Activated CD8-positive, alpha-beta memory T cell treated with anti-CD3 and anti-CD28 coated beads, Interleukin-2, amount 50 U/mL, for 4 hours (primary cell): ENCODE measurements at places on chromosomes 6 and 20.

DNA sequence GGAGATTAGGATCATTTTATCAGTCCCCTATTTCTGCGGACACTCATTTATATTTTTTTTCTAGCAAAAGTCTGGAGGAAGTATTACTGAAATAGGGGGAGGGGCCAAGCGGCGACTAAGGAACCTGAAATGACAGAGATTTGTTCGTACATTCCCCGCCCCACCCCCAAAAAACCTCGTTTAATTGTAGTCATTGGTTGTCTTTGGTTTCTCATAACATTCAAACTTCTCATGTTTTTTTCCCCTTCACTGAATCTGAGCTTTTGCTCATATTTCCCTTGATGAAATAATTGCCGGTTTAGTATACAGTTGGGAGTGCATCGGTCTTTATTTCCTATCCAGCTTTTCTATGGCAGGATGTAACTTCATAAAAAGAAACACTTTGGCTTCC, 768 bp upstream of the FYN start:
- DNase-seq, result peak; percentile 71

- no peak for DNase-seq
These were observed 149.1 kb downstream of the EDN1 start for GRCh38 chr6:12439296-12439695.

DNA sequence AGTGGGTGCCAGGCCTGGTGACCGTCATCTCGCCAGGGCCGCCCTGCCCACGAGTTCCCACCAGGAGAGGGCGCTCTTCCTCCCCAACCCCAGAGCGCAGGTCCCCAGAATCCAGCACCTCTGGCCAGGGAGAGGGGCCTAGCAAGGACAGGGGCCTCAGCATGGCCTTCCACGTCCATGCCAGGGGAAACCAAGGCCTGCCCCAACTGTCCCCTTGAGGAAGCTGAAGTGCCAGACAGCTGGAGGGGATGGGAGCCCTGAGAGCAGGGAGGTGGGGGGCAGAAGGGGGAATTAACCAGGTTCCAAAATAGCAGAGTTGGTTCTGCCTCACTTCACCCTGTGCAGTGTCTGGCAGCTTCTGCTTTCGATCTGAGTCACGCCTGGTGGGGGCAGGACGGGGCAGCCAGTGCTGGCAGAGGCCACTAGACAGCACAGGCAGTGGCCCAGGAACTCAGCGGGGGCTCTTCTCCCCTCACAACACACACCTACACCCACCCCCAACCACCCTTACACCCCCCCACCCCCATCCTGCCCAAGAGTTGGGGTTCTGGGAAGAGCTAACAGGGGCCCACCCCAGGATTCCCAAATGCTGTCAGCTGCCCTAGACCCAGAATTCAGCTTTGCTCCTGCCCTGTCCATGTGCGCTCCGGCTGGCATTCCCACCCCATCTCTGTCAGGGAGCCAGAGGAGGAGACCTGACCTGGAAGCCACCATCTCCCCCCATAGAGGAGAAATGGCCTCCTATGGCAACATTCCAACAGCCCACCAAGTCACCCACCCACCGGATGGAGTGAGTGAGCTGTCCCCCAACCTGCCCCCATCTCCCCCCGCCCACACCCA, 29.2 kb downstream of the TFEB start:
- DNase-seq, result peak; percentile 66

DNA sequence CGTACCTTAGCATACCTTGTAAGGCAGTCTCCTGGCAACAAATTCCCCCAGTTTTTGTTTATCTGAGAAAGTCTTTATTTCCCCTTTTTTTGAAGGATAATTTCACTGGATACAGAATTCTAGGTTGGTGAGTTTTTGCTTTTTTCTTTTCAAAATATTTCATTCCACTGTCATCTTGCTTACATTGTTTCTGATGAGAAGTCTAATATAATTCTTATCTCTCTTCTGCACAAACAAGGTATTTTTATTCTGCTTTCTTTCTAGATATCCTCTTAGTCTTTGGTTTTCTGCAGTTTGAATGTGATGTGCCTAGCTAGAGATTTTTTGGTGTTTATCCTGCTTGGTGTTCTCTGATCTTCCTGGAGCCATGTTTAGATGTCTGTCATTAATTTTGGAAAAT, 57.7 kb upstream of the EZR start:
- DNase-seq, result no peak

DNA sequence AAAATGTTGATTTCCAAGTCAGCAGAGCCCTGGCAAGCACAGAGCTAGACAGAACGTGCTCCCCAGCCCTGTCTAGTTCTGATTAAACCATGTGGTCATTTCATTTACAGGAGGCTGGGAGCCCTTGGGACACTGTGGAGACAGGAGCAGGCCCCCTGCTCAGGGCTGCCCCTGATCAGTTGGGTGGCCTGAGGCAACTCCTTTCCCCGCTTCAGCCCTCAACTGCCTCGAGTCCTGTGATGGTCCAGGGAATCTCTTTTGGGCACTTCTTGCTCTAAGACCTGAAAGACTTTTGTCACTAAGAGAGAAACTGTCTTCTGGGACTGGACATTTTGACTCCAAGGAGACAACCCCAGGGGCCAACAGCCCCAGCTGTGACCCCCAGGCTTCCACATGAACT, 13.5 kb downstream of the DYNLRB1 start:
- no peak for DNase-seq

DNA sequence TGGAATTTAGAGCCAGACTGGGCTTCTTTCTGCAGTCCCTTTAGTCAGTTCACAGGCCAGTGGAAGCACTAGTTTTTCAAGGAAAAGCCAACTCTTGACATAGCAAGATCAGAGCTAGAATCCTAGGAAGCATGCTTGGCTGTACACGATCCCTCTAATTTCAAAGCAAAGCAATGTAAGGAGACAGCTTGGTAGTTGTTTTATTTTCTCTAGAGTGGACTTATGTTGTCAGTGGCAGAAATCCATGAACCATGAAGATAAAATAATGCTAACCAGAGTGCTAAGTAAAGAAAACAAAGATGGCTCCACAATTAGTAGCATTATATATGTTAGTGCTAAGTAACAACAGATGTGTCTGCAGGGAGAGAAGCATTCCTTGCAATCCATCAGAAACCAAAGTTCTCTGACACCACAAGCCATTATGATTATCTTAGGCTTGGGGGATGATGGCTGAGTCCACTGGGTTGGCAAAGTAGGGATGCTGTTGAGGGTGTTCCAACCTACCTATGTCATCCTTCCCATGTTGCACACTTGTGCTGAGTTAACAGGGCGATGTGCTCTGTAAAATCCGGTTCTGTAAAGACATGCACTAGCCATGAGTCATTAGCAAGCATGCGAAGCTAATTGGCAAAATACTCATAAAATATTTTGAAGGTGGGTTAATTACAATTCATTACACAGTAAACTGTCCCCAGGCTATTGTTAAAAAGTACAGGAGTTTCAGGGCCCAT, 115.2 kb downstream of the BMP2 start:
- DNase-seq, result no peak

DNA sequence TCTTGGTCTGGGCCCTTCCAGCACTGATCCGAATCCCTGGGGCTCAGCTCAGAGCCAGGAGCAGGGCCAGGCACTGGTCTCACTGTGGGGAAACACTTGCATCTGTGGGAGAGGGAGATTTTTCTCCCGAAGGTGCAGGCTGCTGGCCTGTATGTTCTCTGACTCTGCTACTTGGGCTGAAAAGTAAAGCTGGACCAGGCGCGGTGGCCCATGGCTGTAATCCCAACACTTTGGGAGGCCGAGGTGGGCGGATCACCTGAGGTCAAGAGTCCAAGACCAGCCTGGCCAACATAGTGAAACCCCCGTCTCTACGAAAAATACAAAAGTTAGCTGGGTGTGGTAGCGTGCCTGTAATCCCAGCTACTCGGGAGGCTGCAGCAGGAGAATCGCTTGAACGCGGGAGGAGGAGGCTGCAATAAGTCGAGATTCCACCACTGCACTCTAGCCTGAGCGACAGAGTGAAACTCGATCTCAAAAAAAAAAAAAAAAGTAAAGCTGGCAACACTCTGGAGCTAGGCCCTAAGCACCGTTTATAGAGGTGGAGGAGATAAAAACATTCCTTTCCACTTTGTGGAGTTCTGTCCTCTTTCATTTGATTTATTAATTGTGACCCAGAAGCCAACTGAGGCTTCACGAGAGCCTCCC, 41.7 kb downstream of the JPH2 start:
- no peak for DNase-seq

- no peak for DNase-seq
These were observed 3.0 kb upstream of the SSR1 start for GRCh38 chr6:7315948-7316365.

DNA sequence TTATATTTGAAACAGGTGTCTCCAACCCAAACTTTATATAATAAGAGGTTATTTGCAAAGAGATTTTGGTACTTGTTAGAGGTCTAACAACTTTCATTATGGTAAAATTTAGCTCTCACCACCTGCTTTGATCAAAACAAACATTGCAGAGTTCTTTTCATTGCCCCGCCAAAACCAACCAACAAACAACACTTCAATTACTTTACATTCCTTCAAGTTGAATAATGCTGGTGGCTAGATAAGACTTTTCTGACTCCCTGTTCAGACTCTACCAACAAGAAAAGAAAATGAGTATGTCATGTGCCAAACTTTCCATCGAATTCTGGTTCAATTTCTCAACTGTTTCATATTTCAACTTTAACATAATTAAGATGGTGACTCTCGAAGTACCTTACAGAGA, 311.1 kb downstream of the ADGRG6 start:
- no peak for DNase-seq

DNA sequence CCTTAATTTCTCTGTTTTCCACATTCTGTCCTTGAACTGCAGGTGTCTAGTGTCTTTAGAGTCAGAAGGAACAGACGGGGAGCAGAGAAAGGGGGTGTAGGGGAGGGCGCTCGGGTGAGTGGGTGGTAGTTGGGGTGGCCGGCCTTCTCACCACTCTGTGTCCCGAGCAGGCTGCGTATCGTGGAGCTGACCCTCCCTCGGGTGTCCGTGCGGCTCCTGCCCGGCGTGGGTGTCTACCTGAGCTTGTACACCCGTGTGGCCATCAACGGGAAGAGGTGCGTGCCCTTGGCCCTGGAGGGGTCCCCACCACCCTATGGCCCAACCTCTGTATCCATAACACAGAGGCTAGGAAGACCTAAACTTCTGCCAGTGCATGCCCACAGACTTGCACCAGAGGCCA, 5.3 kb downstream of the BPIFB4 start:
- no peak for DNase-seq

DNA sequence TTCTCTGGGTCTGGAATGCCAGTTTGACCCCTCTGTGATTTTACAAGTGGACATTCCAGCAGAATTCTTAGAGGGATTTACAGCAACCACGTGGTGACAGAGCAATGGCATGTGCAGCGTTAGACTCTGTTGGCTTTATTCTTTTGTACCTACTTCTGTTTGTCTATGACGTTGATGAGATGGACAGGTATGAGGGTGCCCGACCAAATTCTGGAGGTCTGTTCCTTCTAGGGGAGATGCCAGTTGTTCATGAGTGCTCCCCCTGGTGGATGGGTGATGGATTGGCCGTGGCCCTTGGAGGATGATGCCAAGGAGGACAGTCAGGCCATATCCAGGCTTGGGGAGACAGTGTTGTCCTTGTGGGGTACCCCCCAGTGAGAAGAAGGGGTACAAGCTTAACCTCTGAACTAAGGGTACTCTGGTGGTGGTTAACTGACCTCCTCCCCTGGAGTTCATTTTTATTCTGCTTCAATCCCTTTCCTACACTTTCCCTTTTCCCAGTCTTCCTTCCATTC, 198.6 kb downstream of the DTNBP1 start:
- peak; percentile 60 for DNase-seq

DNA sequence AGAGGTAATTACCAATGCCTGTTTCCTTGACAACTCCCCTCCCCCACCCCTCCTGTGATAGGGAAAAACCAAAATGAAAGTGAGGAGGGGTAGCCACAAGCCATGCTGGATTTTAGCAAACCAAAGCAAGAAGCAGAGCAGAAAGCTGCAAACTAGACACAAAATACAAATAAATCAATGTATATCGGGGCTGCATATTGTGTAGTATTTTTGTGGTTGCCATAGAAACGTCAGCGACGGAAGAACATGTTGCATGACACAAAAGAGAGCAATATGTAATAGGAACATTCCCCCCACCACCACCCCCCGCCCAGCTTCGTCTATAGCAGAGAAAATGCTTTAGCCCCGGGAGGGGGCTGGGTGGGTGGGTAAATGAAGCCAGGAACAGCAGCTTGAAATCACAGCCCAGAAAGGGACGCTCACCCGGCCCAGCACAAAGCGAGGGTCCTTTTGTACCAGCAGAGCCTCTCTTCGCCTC, 548 bp downstream of the AGPAT4 start:
- DNase-seq, result peak; percentile 19

- DNase-seq, result peak; percentile 17
These were observed 62.4 kb downstream of the AKAP7 start for GRCh38 chr6:131197716-131198115.

GRCh38 chr6:39388606-39389483, 66.3 kb upstream of the KCNK16 start:
- no peak for DNase-seq
